ENCODE measurements at places on chromosomes 13 and 19.

DNA sequence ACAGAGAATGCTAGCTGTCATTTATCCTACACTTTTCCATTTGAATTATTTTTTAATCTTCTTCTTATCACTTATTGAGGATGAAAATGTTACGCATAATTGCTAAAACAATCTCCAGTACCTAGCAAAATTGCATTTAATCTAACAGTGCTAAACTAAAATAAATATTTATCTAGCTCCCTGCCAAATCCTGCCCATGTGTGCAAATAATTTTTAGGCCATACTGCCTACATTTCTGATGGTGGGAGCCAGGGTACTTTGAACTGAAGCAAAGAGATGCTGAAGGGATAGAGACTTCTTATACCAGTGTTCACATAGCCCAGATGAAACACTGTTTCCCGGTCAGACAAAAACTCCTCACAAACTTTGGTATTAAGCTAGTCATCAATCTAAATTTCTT is 1268.7 kb upstream of the PCDH20 start:
- no peak for DNase-seq

- DNase-seq, result no peak
Measured at GRCh38 chr13:103002279-103002678, 63.9 kb downstream of the SLC10A2 start.

- no peak for DNase-seq
Measured at GRCh38 chr13:30020726-30021312, 170.4 kb upstream of the UBL3 start.

GRCh38 chr13:51222037-51222685 is at the start of gene FAM124A:
Gene FAM124A (plus strand): TSS chr13:51222398. CDS start chr13:51222502, 104 bp downstream.
- DNase-seq, result peak; percentile 25

DNA sequence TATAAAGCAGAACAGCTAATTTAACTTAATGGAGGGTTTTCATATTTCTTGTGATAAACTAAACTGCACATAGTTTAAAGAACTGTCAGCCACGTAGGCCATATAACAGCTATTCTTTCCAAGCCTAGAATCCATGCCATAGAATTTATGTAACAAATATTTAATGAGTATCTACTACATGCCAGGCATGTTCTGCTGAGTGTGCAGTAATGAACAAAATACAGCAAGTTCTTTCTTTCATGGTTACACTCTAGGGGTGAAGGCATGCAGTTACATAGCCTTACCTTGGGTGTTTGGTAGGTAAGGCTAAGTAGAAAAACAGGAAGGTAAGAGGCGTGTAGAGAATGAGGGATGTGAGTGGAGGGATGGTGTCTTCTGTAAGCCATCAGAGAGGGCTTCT is 4.6 kb downstream of the URI1 start:
- DNase-seq, result no peak

DNA sequence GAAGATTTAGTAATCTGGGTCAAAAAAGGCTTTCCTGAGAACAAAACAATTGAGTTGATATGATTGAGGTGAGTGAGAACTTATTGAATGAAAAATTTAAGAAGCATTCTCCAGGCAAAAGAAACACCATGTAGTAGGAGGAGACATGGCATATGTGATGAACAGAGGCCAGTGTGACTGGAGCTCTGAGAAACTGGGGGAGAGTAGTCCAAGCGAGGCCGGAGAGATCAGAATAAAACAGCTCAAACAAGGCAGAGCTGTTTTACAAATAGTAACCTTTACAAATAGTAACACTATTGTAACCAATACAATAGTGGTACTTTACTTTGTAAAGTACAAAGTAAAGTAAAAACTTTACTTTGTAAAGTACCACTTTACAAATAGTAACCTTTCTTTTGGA is 1159.1 kb downstream of the PCDH9 start:
- no peak for DNase-seq

GRCh38 chr13:47929156-47929555 is 71.9 kb downstream of the SUCLA2 start:
- DNase-seq, result no peak

All from CD4-positive, alpha-beta T cell treated with Interleukin-15 for 1 hour (primary cell).